ENCODE measurements at places on chromosomes 16 and 17.
A peak's percentile ranks its signal among the peaks of the same experiment; 100 is the strongest.

- DNase-seq, result no peak
These were observed 39.4 kb downstream of the CAPNS2 start for GRCh38 chr16:55605754-55606336.

DNA sequence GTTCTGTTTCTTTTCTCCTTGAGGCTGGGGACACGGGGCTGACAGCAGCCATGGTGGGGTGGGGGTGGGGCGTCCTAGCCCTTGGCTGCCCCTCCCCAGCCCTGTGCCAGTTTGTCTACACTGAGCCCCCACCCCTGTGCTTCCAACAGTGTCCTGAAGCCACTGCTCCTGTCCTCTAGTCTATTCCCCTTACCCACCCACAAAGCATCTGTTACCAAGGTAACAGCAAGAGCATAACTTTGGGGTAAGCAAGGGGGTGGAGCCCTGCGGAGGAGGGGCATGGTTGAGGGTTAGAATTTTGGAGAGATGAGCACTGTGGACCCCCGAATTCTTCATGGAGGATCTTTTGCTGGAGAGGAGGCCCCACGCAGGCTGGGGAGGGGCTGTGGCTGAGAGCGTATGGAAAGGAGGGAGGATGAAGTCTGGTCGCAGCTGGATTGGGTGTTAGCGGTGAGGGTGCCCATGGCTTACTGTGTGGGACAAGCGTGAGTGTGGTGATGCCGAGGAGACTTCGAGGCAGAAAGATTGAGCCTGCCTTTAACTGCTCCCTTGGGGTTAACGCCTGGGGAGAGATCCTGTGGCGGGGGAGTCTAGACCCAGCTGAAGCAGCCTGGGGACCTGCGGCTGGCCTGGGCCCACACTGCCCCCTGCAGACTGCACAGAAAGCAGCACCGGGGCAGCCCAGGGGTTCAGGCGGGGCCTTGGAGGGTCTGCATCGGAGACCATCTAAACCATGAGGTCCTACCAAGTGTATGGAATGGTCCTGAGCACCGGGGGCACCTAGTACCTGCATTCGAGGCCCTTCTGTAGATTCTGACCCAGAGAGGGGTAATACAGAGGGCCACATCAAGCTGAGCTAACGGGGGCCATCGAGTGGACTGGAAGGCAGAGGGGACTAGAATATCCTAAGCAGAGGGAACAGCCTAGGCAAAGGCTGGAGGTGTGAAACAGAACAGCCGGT lies 6.1 kb upstream of the STAC2 start:
- DNase-seq, result peak; percentile 44

GRCh38 chr16:11992586-11993524 lies 16.3 kb downstream of the SNX29 start:
- DNase-seq, result no peak

DNA sequence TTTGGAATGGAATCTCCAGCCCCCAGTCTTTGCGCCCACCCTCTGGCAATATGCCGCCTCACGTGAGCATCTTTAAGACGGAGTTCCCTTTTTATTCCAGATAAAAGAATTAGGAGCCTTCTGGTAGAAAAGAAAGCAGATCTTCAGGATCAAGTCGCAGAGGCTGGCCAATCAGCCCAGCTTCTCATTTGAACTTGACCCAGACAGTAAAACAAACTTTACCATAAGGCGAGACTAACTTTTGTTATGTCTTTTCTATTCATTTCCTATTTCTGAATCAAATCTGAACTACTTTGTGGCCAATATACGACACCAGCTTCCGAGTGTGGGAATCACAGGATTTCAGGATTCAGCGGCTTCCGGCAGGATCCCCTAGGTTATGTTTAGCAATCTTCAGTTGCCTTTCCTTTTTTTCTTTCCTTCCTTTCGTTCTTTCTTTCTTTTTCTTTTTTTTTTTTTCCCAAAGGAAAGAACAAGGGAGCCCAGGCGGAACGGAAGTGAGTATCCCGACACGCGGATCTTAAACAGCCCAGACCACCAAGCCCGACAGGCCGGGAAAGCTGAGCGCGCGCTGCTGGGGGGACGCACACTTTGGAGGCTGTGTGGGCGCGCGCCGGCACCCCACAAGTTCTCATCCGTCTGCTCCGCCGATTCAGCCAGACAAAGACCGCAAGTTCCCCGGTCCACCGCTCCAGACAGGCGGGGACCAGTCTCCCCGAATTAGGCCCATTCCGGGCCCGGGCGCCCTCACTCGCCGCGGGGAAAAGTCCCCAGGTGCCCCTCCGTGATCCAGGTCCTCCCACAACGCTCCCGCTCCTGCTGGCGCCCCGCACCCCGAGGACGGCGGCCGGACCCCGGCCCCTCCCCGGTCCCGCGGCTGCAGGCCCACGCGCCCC lies 633 bp downstream of the TBC1D16 start:
- peak; percentile 20 for DNase-seq

DNA sequence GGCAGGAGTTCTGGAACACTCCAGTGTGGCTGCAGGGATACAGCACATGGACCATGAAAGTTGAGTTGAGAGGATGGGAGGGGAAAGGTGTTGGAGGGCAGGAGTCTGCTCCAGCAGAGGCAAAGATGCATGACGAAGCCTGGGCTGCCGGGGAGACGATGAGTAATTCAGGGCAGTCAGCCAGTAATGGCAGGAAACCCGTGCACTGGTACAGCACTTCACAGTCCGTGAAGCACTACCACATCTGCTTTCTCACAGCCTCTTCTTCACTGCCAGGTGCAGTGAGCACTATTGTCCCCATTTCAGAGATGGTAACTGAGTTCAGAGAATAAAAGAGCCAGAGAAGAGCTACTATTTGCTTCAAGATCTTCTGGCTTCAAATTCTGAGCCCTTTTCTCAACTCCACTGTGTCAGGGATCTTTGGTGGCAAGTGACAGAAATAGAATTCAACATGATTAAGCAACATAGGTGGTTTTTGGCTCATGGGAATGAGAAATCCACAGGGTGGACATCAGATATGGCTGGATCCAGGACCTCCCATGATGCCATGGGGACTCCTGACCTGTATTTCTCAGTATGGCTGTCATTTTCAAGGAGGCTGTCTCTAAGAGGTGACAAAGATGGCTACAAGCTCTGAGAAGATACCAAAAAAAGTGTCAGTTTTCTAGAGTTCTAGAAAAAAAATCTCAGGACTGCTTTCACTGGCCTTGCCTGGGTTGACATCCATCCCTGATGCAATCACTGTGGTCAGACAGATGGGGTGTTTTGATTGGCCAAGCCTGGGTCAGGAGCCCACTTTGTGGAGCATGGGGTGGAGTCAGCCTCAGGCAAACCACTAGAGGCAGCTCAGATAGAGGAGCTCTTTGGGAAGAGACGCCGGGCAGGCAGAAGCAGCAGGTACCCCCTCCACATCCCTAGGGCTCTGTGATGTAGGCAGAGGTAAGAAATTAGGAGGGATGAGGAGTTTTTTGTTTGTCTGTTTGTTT lies 24.7 kb downstream of the IL21R start:
- DNase-seq, result peak; percentile 69
